ENCODE measurements at places on chromosomes 2 and 18.
A peak's percentile ranks its signal among the peaks of the same experiment; 100 is the strongest.

DNA sequence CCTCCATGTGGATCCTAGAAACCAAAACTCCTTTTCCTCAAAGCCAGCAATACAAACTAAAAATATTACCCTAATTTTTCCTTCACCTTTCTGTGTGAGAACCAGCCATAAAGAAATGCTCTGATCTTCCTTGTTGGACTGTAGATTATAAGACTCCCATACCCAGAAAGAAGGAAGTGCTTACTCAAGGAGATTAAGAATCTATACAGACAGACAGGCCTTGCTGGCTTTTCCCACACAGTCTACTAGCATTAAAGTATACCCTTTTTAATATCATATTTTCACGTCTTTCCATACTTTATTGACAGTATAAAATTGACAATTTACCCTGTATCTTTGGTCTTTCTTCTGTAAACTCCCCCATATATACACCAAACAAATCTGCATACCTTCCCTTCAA, 139.0 kb downstream of the GULP1 start:
- DNase-seq = no peak

DNA sequence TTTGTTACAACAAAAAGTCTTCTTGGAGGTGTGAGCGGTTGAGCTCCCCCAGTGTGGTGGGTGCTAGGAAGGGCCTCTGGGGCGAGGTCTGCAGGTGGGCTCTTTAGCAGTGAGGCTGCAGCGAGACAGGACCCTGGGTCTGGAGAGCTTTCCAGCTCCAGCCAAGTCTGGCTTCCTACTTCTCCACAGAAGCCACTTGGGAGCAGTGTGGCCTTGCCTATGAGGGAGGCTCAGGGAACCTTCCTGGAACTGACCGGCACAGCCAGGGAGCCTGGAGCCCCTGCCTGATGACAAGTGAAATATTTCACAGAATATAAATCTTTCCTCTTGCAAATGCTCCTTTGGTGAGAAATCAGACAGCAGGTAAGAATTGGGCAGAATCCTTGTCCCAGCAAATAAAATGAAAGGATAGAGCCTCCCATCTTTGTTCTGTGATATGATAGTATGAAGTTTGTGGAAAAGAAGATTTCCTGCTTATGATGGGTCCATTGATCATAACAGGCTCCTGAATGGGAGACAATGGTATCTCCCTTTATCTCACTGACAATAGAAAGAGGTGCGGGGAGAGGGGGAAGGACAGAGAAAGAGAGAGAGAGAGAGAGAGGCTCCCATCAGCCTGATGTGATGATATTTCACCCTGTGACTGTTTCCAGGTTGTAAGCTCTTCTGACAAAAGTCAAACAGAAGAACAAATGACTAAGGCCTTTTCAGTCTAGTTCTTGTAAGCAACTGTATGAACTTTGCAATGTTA, 289.8 kb upstream of the SPRED2 start:
- DNase-seq = peak; percentile 75

DNA sequence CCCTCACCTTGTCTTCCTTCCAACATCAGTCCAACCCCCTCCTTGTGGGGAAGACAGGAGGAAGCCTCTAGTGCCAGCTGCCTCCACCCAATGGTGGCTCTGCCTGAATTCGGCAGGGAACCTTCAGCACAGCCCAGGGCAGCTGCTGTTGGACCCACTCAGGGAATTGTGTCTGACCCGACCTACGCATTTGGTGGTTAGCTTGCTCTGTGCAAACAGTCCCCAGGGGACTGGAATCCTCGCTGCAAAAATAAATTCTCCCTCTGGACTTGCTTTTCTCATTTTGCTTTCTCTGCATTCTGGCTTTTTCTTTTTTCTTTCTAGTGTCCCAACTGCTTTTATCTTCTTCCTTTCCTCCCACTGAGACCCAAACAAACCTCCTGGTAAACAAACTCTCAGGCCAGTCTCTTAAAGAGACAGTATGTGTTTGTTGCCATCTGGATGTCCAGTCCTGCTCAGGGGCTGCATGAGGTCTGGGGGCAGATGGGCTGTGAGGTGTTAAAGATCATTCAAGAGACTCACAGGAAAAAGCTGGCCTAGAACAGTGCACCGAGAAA, 137.7 kb upstream of the HAAO start:
- peak; percentile 69 for DNase-seq

- peak; percentile 8 for DNase-seq
These were observed 55.3 kb upstream of the TMEM163 start for GRCh38 chr2:134773759-134774742.

- no peak for DNase-seq
These were observed 10.2 kb downstream of the AFTPH start for GRCh38 chr2:64534363-64534762.

DNA sequence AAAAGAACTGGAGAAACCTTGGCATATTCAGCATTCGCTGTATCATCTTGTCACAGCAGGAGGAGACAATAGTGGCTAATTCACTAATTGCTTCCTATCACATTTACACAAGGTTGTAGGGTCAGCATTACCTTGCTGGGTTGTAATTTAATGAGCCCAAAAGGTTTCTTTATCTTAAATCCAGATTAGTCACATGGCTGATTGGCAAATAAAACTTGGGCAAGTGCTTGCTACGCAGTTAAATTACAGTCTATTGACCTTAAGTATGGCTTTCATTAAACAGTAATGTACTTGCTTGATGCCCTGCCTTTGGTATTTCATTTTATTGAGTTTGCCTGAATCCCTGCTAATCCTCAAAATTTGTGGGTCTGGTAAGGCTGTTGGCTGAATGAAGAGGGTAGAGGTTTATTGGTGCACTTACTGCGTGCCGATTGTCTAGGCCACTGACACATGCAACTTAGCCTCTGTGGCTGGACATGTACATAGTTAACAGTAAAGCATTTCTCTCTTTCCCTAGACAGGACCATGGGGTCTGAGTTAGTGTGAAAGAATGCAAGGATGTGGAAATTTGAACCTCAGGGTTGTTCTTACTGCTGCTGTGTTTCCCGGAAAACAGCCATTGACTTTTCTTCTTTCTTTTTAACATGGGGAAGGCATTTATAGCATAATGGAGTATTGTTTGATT, 34.3 kb downstream of the FMNL2 start:
- DNase-seq = peak; percentile 42

DNA sequence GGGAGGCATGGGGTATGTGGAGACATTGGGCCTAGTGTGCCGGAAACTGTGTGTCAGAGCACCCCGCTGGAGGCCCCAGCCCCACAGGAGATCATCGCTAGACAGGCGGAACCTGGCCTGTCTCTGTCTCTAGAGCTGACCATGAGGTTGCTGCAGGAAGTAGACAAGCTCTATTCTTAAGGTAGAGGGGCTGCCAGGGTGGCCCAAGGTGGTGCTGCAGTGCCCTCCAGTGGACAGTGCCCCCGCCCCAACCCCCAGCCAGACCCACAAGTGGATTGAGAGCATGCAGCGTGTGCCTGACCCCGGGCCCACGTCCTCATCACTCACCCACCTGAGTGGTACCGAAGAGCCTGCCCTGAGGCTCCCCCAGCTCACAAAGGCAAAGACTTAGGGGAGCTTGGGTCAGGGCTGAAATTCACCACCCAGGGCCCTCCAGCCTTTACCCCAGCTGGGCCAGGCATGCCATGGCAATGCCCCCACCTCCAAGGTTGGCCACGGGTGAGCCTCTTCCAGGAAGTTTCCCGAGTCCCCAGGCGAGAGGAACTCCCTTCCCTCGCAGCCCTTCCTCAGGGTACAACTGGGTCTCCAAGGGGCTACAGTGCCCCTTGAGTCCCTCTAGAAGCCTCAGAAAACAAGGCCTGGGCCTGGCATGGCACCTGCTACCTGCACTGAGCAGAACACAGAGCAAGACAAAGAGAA, 155.0 kb downstream of the TTC32 start:
- DNase-seq = peak; percentile 71

DNA sequence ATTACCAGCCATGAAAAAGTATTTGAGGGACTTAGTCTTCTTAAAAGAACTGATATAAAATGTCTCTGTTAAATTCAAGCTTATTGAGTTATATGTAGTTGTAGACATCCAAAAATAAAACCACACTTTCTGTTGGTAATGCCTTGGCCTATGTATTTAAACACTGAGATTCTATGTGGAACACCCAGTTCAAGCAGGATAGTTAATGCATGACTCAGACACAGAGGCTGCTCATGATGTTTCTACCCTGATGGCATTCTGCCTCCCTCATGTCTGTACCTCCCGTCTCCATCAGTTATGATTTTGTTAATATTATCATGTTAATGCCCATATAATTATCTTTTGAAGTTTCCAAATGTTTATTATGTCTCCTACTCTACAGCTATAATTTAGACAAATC, 164.5 kb downstream of the XIRP2 start:
- no peak for DNase-seq

- DNase-seq = no peak
These were observed 158.6 kb downstream of the TXNL1 start for GRCh38 chr18:56479841-56480240.

- DNase-seq = peak; percentile 54
These were observed 16.1 kb upstream of the CREB1 start for GRCh38 chr2:207513551-207514257.

GRCh38 chr2:229927817-229928321, 5.6 kb downstream of the FBXO36 start:
- no peak for DNase-seq

DNA sequence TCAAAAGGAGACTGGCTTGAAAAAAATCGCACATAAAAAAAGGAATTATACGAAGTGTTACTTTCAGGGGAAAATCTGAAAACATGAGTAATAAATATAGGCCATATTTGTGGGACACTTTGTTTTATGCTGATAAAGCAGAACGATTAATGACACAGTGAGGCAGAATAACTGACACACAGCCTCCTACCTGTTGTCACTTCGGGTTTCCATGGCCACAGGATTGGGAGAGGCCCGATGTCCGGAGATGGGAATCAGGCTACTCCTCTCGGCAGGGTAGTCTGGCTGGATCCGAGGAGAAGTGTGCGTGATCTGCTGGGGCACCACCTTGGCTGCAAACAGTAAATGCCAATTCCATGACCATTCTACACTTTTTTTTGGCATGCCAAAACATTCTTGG, 31.7 kb downstream of the SAP130 start:
- DNase-seq = no peak

DNA sequence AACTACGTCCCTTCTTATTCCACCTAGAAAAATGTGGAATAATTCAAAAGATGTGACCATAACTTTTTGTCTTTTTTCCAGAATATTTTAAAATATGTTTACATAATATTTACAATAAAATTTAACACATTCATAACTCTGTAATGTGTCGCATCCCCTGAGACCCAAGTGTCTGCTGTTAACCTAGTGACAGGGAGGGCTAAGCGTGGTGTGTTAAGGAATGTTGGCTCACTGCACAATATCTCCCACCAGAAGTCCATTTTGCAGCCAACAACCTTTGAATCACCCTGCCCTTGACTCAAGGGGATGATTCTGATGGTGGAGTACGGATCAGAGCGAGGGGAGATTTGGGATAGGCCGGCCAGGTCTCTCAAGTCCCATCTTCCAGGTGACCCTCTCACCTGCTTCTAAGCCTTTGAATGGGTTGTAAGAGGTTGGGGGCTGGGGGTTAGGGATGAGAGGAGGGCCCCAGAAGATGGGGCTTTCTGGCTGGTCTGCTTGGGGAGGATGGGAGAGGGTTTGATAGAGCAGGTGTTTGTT, 43.3 kb downstream of the SERTAD2 start:
- DNase-seq = no peak

DNA sequence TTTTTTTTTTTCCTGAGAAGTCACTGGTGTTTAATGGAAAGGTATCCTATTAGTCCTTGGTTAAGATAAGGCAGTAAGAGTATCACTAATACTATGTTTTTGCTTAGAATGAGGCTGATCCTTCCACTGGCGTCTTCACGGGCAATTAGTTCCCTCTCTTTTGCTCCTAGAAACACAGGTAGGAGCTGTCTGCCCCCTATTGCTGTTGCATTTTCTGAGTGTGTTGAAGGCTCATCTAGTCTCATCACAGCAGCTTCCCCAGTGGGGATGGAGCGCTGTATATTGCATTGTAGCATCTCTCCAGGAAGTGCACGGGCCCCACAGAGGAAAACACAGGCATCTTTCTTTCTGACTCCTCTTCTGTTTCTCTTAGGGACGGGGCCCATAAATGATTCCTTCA, 145.0 kb downstream of the NAPG start:
- DNase-seq = no peak

- DNase-seq = peak; percentile 56
These were observed 77.8 kb downstream of the RAPGEF4 start for GRCh38 chr2:172813314-172813888.

DNA sequence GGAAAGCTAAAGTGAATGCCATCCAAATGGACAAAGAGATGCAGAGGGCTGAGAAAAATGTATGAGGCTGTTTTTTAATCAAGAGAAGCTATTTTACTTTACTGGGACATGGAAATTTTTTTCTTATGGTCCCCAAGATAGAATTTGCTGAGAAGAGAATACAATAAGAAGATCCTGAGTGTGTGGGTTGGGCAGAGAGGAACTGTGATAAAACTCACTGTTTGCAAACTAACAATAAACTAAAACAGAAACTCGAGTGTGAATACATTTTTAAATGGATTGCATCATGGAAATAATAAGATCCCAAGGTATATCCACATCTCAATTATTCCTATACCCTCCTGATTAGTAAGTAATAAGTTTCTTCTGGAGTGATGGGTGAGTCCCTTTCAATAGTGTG, 4.4 kb downstream of the NEB start:
- DNase-seq = no peak

DNA sequence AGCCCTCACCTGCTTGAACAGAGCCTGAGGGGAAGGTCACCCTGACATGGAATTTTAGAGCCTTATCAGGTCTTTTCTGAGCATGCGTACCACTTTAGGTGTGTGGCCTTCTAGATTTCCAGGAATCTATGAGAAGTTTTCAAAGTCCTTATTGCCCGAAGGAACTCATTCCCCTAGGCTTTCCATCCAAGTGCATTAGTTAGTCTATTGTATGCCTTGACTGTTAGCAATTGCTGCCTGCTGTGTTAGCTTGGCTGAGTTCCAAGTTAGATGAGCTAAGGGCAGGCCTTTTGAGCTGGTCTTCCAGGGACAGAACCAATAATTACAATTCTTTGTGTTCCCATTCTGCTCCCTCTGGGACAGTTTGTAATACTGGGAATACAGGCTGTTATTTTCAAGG, 30.8 kb upstream of the PUM2 start:
- DNase-seq = peak; percentile 56

DNA sequence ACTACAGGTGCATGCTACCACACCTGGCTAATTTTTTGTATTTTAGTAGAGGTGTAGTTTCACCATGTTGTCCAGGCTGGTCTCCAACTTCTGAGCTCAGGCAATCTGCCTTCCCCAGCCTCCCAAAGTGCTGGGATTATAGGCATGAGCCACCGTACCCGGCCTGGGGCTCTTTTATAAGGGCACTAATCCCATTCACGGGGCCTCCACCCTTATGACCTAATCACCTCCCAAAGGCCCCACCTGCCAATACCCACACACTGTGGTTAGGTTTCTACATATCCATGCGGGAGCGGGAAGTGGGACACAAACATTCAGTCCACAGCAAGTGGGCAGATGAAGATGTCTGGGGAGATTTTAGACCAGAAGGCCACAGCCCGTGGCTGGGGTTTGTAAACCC, 164.7 kb upstream of the SH3BP4 start:
- DNase-seq = no peak
